RPMI7951 (cell line): ENCODE measurements at places on chromosomes 4 and X. TPM values are rescaled to one million over a fixed set of nuclear protein-coding genes. Genes with fewer than 3 reads are reported as not detected.

Gene SLC49A3
- not detected in 2 replicates for total RNA-seq

Gene TLR2
- 8.8 and 11.3 TPM in 2 replicates for total RNA-seq

Gene KCTD8
- total RNA-seq, result not detected in 2 replicates

Gene CPLX1
- total RNA-seq, result not detected in 2 replicates

Gene PLAC8
- 0.39 and 0.96 TPM in 2 replicates for total RNA-seq

Gene CFAP99
- total RNA-seq, result 0.96 TPM in 1 of 2 replicates, not detected in the other

Gene BANK1
- total RNA-seq, result not detected in 2 replicates

Gene NUP62CL
- total RNA-seq, result 0.29 TPM in 1 of 2 replicates, not detected in the other

DNA sequence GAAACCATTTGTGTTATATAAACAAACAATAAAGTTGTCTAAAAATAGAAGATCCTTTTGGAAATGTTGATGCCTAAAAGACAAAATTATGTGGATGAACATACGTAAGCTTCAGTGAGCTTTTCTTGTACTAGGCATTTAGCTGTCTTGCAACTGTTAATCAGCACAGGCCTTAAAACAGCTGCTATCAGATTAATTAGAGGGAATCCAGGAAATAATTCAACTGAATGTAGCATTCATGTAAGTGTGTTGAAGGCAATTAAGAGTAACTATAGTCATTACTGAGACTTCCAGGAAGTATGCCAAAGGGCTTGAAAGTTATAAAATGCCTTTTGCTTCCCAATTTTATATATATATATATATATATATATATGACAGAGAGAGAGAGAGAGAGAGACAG lies 248.7 kb downstream of the IL1RAPL1 start:
- DNase-seq, result no peak

- DNase-seq, result peak; percentile 6
These were observed 57.1 kb upstream of the CYSLTR1 start for GRCh38 chrX:78384486-78384885.

DNA sequence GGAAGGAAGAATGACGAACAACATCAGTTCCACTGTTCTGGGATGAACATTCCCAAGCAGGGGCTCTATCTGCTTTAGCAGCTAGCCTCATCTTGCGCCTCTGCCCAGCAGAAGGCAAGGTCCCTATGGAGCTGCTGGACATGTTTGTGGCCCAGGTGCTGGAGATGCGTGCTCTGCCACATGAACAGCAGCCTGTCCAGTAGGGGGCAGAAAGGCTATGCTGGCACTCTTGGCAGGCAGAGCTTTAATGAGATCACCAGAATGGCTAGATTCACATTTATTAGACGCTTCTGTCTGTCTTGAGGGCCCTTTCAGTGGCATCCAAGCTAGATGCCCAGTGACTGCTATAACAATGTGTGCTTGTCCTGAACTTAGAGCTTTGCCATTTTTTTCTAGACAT lies 1826.0 kb downstream of the STIM2 start:
- DNase-seq, result peak; percentile 15

GRCh38 chr4:92091335-92091734 lies 212.4 kb upstream of the GRID2 start:
- DNase-seq, result peak; percentile 73

DNA sequence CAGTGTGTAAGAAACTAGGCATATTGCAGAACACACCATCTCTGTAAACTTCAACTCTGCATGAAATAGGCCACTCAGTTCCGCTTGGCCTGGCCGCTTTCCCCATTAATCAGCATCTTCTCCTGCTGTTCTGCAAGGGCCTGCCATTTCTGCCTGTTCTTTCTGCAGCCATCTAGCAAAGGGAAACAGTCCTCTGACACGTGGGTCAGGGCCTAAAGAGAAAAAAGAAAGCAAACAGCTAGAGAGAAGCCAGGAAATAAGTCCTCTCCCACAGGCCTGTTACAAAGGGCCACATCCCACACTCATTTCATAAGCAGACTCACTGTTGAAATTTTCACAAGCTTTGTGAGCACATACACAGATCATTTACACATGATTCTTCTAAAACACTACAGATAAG lies 130.1 kb downstream of the PDE5A start:
- no peak for DNase-seq

- no peak for DNase-seq
These were observed 409.2 kb downstream of the CCSER1 start for GRCh38 chr4:90536408-90536807.

GRCh38 chr4:62661821-62662220 lies 1461.7 kb downstream of the ADGRL3 start:
- no peak for DNase-seq

DNA sequence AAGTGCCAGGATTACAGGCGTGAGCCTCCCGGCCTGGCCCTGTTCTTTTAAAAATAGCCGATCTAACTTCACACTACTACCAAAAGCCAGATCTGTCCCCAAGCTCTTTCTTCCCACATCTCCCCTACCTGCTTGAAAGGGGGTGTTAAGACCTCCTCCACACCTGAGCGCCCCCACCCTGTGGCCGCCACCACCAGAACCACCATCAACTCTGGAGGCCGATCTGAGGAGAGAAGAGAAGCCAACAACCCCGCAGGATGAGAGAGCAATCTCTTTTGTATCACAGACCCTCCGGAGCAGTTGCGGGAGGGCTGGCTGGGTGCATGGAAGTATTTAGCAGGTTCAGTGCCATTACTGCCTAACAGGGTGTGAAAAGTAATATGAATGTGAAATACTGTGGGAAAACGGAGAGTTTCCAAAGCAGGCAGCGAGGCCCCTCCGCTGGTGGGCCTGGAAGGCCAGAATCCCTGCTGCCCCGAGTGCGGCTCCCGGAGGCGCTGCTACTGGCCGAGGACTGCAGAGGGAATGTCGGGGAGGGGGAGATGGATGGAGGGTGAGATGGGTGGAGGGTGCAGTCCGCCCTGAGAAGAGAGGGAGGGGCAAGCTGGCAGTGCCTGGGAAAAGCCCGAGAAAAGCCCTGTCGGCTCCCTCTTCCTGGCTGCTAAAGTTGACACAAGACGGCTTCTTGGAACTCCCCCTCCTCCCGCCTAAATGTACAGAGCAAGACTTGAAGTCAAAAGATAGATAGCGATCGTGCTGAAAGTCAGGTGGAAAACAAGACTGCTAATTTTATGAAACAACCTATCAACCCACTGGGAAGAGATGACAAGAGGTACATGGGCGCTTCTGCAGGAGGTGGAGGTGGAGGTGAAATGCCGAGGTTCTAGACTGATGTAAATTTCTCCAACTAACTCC lies 22.3 kb downstream of the HAND2 start:
- no peak for DNase-seq

DNA sequence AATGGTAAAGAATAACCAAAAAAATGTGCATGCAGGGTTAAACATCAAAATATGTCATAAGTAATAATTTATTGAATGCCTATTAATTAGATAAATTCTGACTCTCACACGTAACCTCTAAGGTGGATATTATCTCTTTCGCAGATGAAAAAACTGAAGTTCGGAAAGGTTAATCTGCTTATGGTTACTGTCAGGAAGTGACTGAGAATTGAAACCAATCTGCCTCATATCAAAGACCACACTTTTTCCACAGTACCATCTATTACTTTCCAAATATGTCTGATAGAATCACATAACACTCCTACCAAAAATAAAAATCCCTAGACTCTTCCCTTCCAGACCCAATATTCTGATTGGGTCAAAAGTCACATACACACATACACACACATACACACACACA lies 6.2 kb downstream of the CHIC2 start:
- no peak for DNase-seq

DNA sequence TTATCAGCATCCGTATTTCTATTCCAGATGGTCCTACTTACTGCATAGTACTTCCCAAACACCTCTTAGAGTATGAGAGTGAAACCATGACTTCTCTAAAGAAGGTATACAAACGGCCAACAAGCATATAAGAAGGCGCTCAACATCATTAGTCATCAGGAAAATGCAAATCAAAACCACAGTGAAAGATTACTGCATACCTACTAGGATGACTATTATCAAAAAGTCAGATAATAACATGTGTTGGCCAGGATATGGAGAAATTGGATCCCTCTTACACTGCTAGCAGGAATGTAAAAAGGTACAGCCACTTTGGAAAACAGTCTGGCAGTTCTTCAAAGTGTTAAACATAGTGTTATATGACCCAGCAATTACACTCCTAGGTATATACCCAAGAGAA lies 215.3 kb upstream of the CXorf66 start:
- DNase-seq, result peak; percentile 80

GRCh38 chr4:162016991-162017390 lies 146.8 kb downstream of the FSTL5 start:
- no peak for DNase-seq

DNA sequence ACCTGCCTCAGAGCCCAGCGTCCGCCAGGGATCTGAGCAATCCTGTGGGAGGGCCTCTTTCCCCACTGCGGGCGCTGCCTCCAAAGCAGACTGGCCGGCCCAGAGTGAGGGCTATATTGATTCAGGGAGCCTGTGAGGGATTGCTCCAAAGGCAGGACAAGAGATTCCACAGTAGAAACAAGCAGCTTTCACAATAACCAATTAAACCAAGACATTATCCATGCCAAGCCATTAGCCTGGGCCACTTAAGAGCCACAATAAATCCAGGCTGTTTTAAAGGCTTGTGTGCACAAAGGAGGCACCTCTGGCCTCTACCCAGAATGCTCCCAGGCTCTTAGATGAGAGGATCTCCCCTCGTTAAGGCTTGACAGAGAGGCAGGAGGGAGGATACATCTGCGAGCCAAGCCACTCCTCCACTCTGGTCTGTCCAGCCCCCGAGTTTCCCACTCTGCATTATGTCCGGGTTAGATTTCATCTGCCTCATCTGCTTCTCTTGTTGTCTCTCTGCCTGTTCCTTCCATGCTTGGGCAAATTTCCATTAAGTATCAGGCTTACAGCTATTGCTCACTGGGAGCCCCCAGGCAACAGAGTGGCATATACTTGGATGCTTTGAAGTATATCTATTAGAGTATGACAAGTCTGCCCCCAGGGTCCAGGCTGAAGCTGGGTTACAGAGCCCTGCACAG lies 357.9 kb downstream of the UNC5C start:
- peak; percentile 0 for DNase-seq

DNA sequence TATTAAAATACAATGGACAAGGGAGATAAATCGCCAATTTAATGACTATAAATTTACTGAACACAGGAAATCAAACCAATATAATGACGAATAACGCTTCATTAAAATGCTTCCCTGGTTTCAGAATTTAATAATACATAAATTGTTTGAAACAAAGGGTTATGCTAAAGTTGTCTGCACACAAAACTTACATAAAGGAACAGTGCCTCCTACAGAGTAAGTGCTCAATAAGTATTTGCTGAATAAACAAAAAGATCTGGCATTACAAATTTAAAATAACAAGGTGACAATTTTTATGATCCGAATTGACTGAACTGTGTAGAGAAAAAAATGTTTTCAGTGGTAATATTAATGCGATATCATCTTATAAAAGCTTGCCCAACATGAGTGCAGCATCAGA lies 69.6 kb downstream of the NOCT start:
- DNase-seq, result peak; percentile 3

DNA sequence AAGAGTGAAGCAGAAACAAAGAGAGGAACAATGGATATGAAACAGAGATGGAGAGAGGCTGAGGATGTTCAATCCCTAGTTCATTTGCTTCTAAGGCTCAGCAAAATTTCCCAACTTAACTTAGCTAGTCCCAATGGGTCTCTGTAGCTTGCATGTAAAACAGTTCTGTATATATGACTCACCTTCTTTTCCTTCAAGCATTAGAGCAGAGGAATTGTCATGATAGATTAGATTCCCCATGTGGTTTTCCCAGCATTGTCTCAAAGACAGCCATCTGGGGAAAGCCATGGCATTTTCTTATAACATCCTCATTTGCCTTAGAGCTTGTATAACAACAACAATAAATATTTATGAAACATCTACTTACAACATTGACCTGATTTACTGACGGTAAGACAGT lies 93.9 kb upstream of the GATB start:
- peak; percentile 48 for DNase-seq
